ENCODE measurements at places on chromosomes 7 and 10. TPM values are rescaled to one million over a fixed set of nuclear protein-coding genes. Genes with fewer than 3 reads are reported as not detected.

GIMAP8 gene
- polyA plus RNA-seq = 8.6 TPM

AS3MT gene
- polyA plus RNA-seq = 23.1 TPM

IKZF1 gene
- polyA plus RNA-seq = 1.8 TPM

INA gene
- polyA plus RNA-seq = 0.31 TPM

CCDC3 gene
- polyA plus RNA-seq = 12.7 TPM

GNGT1 gene
- polyA plus RNA-seq = 0.17 TPM

EPO gene
- 0.34 TPM for polyA plus RNA-seq

Data from renal pelvis (tissue), 12 donors.